Astrocyte (in vitro differentiated cells and primary cell): ENCODE measurements at places on chromosomes 5 and 9. TPM values are rescaled to one million over a fixed set of nuclear protein-coding genes. Genes with fewer than 3 reads are reported as not detected.

Gene GCNT4
- 9.0 and 9.4 TPM in 2 replicates for total RNA-seq

Gene RANBP3L
- total RNA-seq, result 0.46 TPM in 1 of 2 replicates, not detected in the other

Gene SH2D3C
- total RNA-seq, result 4.6 and 5.8 TPM in 2 replicates

Gene RASEF
- total RNA-seq, result 0.72 and 0.91 TPM in 2 replicates

Gene IL9
- total RNA-seq, result not detected in 2 replicates

Gene GFPT2
- total RNA-seq, result 14.6 and 19.0 TPM in 2 replicates

Gene DNAH5
- total RNA-seq, result 3.2 and 3.4 TPM in 2 replicates

DNA sequence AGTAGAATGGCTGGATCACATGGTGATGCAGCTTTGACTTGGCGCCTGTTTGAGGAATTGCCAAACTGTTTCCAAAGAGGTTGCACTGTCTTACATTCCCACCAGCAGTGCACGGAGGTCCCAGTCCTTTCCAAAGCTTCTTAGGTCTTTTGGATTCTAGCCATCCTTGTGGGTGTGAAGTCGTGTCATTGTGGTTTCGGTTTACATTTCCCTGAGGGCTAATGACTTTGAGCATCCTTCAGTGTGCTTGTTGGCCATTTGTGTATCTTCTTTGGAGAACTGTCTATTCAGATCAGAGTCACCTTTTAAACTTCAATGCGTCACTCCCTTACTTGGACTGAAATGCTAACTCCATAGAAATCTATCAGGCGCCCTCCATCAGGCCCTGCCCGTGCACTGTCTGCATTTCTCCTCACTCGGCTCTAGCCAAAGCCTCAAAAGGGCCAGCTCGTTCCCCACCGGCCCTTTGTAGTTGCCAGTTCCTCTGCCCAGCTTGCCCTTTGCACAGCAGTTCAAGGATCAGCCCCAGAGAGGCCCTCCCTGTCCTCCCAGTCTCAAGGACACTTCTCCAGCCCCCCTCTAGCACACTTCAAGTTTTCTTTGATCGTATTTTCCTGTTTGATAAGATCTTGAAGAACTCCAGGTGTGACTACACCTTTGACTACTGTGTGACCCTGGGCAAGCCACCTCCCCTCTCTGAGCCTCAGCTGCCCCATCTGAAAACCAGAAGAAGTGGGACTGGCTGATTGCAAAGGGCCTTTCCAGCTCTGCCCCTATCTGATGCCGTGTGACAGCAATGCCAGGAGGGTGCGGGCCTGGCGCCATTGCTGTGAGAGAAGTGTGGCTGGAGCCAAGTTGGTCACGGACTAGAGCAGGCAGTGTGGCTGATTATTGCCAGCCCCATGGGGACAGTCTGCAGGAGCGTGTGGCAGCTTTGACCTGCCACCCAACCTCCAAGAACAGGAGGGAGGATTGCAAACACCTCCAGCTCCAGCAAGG, 5.6 kb downstream of the HRH2 start:
- no peak for DNase-seq
- H3K4me1 ChIP-seq, result peaks cover under 1% of the 10 kb centered on the region
- peaks cover 1% of the 10 kb centered on the region for H3K27me3 ChIP-seq
- H3K4me3 ChIP-seq, result no peak overlapping the region
- no peak overlapping the region for H3K27ac ChIP-seq

DNA sequence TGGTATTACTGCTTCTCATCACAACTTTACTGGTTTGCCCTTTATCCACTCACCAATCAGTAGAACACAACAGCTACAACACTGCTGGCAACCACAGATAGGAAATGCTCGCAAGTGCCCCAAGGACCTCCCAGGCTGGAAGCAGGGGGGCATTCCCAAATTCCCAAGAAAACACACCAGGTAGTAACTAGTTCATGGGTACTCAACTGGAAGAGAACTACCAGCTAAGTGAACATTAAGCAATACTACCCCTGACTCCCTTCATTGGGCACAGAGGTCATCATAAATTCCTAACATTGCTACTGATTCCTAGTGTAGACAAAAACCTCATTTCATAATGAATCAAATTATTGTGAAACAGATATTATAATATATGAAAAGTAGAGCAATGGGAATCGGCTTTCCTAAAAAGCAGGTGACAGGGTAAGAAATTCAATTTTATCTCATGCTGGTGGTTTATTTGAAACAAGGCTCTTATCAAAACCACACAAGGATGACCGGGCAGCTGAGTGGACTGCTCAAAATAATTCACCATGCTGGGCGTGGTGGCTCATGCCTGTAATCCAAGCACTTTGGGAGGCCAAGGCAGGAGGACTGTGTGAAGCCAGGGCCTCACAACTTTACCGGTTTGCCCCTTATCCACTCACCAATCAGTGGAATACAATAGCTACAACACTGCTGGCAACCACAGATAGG, 81.6 kb downstream of the TLE1 start:
- H3K27ac ChIP-seq, result no peak overlapping the region
- no peaks in the 10 kb centered on the region for H3K27me3 ChIP-seq
- H3K36me3 ChIP-seq, result peaks cover 4% of the 10 kb centered on the region
- DNase-seq, result no peak

- H3K27ac ChIP-seq, result no peak overlapping the region
- no peaks in the 10 kb centered on the region for H3K27me3 ChIP-seq
- DNase-seq, result peak; percentile 16
- H3K4me3 ChIP-seq, result no peak overlapping the region
Observed at GRCh38 chr5:44862808-44863207, 54.1 kb downstream of the MRPS30 start.

GRCh38 chr9:81183761-81184160, 505.6 kb downstream of the TLE1 start:
- no peak overlapping the region for H3K4me3 ChIP-seq
- peak; percentile 92 for DNase-seq
- no peak overlapping the region for H3K27ac ChIP-seq
- H3K36me3 ChIP-seq, result no peaks in the 10 kb centered on the region

GRCh38 chr9:82183181-82183860, 194.7 kb downstream of the SPATA31D1 start:
- no peaks in the 10 kb centered on the region for H3K4me1 ChIP-seq
- no peak for DNase-seq
- no peaks in the 10 kb centered on the region for H3K27me3 ChIP-seq

GRCh38 chr9:37730839-37731238, 22.8 kb upstream of the TRMT10B start:
- no peaks in the 10 kb centered on the region for H3K4me1 ChIP-seq
- H3K27me3 ChIP-seq, result peaks cover 45% of the 10 kb centered on the region
- no peak for DNase-seq
- H3K4me3 ChIP-seq, result no peak overlapping the region

- no peaks in the 10 kb centered on the region for H3K27me3 ChIP-seq
- peak; percentile 4 for DNase-seq
- H3K27ac ChIP-seq, result peak overlapping the region; percentile 90
- H3K4me1 ChIP-seq, result peaks cover 12% of the 10 kb centered on the region
Observed at GRCh38 chr9:97983589-97984187, 547 bp downstream of the ANP32B start.

DNA sequence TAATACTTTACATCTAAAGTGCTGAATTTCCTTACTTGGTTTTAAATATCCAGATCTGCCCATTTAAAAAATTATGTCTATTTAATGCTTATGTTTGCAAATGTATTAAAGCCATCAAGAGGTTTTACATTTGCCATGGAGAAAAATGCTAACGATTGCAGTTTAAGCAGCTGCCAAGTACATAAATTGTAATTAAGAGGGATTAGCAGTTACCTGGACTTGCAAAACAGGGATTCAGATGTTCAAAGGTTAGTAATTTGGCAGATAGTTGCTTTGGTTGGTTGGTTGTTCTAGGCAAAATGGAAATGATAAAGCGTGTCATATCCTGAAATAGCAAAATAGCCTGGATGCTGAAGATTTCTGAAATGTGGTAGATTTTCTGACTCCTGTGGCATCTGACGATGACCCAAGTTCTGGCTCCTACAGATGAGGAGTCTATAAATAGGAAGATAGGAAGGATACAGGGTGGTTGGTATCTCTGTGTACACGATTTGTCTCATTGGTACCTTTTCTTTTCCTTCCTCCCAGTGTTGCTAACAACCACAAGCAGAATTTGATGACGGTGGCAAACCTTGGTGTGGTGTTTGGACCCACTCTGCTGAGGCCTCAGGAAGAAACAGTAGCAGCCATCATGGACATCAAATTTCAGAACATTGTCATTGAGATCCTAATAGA, 282.9 kb downstream of the NR3C1 start:
- no peaks in the 10 kb centered on the region for H3K4me1 ChIP-seq
- H3K27ac ChIP-seq, result no peak overlapping the region
- H3K4me3 ChIP-seq, result no peak overlapping the region
- H3K36me3 ChIP-seq, result no peaks in the 10 kb centered on the region
- DNase-seq, result no peak

DNA sequence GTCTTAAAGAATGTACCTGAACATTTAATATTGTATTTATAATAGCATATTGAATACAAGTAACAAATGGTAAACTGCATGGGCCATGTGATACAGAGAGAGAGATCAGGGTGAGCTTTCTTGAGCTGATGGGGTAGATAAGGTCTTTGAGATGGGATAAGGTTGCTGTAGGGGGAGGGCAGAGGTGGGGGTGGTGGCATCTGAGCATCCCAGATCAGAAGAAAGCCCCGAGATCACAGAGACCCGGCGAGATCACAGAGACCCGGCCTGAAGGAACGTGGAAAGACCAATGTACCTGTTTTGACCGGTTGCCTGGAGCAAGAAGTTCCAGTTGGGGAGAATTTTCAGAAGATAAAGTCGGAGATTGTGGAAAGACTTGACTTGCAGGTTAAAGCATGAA, 6.6 kb downstream of the SMARCA2 start:
- no peak overlapping the region for H3K4me3 ChIP-seq
- H3K36me3 ChIP-seq, result no peaks in the 10 kb centered on the region
- H3K27ac ChIP-seq, result no peak overlapping the region
- H3K27me3 ChIP-seq, result no peaks in the 10 kb centered on the region
- H3K4me1 ChIP-seq, result peaks cover 4% of the 10 kb centered on the region
- no peak for DNase-seq

DNA sequence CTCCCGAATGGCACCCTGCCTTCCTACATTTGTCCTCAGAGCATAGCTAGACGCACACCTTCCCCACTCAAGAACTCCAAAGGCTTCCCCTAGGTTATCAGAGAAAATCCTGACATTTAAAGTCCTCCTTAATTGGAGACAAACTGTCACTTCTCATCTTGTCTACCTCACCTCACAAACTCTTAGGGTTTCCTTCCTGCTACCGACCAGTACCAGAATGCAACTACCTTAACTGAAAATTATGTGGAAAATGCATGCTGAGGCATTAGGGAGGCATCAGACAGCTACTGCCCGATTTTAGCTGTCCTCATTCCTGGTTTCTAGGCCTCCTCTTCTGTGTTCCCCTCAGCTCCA, 17.9 kb upstream of the TNIP1 start:
- H3K4me3 ChIP-seq, result no peak overlapping the region
- DNase-seq, result no peak
- H3K27me3 ChIP-seq, result no peaks in the 10 kb centered on the region
- no peak overlapping the region for H3K27ac ChIP-seq

DNA sequence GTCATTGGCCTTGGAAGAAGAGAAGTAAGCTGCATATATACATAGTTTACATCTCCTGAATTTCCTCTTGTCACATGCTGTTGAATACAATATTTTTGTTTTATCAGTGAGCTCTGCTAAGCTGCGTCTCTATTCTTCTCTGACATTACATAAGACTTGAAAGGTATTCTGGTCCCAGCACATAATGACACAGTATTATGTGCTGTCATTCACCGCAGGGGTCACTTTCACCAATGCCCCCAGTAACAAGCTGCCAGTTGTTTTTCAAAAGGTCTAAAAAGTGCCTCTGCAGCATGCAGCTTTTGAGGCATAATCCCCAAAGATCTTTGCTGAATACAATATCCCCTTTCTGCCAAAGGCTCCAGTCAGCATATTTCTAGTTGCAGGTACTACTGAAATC, 349.0 kb upstream of the FAM174A start:
- H3K4me3 ChIP-seq, result no peak overlapping the region
- no peaks in the 10 kb centered on the region for H3K36me3 ChIP-seq
- H3K27me3 ChIP-seq, result no peaks in the 10 kb centered on the region
- DNase-seq, result no peak
- H3K27ac ChIP-seq, result no peak overlapping the region

DNA sequence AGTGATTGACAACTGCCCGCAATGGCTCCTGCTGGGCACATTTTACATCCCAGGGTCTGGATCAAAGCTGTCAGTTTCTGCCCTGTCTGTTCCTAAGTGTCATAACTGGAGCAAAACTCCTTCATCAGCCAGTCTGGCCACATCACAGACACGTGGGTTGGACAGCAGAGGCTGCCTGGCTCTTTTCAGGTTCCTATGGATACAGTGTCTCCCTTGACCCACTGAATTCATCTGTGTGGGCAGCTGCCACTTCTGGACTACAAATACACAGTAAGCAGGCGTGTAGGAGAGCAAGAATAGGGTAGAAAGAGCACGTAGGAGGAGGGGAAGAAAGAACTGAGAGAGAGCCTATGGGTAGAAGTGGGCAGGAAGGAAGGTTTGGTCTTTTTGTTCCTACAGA, 238.0 kb downstream of the ENC1 start:
- no peak overlapping the region for H3K4me3 ChIP-seq
- no peaks in the 10 kb centered on the region for H3K36me3 ChIP-seq
- no peaks in the 10 kb centered on the region for H3K27me3 ChIP-seq
- no peak overlapping the region for H3K27ac ChIP-seq

GRCh38 chr5:133818031-133818431, 150.4 kb downstream of the C5orf15 start:
- no peaks in the 10 kb centered on the region for H3K4me1 ChIP-seq
- peaks cover 27% of the 10 kb centered on the region for H3K27me3 ChIP-seq
- no peak overlapping the region for H3K27ac ChIP-seq
- no peaks in the 10 kb centered on the region for H3K36me3 ChIP-seq

DNA sequence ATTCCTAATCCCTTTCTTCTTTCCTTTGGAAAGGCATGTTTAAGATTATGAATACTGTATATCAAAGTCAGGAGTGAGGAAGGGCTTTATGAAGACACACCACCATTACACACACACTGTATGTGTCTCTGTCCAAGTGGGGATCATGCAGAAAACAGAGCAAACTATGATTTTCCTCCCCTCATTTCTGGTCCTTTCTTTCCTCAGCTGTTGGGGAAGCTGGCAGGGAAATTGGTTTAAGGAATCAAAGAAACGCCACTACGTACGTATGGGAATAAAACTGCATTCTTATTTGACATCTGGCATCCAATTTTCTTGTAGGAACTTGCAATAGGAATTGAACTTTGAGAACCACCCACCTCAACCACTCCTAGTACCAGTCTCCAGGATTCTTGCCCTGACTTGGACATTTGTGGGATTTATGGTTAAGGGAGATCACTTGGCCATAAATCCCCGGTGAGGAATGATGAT, 125.8 kb downstream of the PDE4D start:
- peaks cover 14% of the 10 kb centered on the region for H3K4me1 ChIP-seq
- no peaks in the 10 kb centered on the region for H3K27me3 ChIP-seq
- H3K36me3 ChIP-seq, result no peaks in the 10 kb centered on the region

GRCh38 chr5:140246378-140247122, 56.4 kb downstream of the PFDN1 start:
- peak overlapping the region; percentile 82 for H3K27ac ChIP-seq
- H3K36me3 ChIP-seq, result no peaks in the 10 kb centered on the region
- H3K4me3 ChIP-seq, result no peak overlapping the region
- H3K27me3 ChIP-seq, result no peaks in the 10 kb centered on the region
- H3K4me1 ChIP-seq, result peaks cover 52% of the 10 kb centered on the region
- peak; percentile 83 for DNase-seq

GRCh38 chr5:107460789-107461188, 209.9 kb downstream of the EFNA5 start:
- peaks cover 4% of the 10 kb centered on the region for H3K27me3 ChIP-seq
- no peak for DNase-seq
- no peak overlapping the region for H3K4me3 ChIP-seq
- H3K36me3 ChIP-seq, result no peaks in the 10 kb centered on the region
- H3K27ac ChIP-seq, result no peak overlapping the region
